ENCODE measurements at places on chromosomes 7 and 10. TPM values are rescaled to one million over a fixed set of nuclear protein-coding genes. Genes with fewer than 3 reads are reported as not detected.
A peak's percentile ranks its signal among the peaks of the same experiment; 100 is the strongest.

EEPD1 gene
- 0.71 TPM for total RNA-seq

UTF1 gene
- total RNA-seq = 0.16 TPM

GIMAP7 gene
- 0.42 TPM for total RNA-seq

WDFY4 gene
- total RNA-seq = 0.29 TPM

FFAR4 gene
- total RNA-seq = not detected

CPEB3 gene
- 1.2 TPM for total RNA-seq

GPR85 gene
- 4.6 TPM for total RNA-seq

DNA sequence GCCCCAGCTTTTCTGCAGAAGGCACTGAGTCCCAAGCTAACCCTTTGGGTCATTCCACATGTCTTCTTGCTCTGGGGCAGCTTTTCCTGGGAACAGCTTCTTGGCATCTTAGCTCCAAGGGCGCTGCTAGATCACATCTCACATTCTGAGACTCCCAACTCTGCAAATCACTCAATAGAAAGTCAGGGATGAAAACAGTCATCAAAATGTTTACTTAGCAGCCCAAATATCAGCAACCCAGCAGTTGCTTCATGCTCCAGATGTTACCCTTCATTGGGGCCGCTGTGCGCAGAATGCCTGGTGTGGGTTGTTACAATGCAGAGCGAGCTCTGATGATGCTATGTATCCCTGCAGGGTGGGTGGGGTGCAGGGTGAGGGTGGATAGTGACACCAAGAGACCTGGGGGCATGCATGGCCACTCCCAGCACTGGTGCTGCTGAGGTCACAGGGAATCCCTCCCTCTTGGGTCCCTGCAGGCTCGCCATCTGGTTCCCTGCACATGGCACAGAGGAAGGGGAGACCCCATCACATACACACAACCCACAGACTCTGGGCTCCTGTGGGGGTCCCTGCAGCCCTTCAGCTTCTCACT, 19.0 kb downstream of the WDFY4 start:
- no peak overlapping the region for H3K4me3 ChIP-seq
- no peaks in the 10 kb centered on the region for H3K36me3 ChIP-seq
- no peak for DNase-seq
- H3K4me1 ChIP-seq = no peaks in the 10 kb centered on the region

- DNase-seq = no peak
- no peaks in the 10 kb centered on the region for H3K27me3 ChIP-seq
- no peak overlapping the region for H3K4me3 ChIP-seq
- H3K4me1 ChIP-seq = no peaks in the 10 kb centered on the region
Observed at GRCh38 chr10:9362721-9363120, 1308.2 kb downstream of the GATA3 start.

DNA sequence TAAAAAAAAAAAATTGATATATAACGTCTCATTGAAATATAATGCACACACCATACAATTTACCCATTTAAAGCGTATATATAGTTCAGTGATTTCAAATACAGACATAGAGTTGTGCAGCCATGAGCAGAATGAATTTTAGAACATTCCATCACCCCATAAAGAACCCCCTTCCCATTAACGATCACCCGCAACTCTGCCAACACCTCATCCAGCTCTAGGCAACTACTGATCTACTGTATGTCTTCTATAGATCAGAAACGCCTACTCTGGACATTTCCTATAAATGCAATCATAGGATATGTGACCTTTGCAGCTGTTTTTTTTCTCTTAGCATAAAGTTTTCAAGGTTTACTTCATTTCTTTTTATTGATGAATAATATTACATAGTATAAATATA, 33.4 kb upstream of the GPAM start:
- no peaks in the 10 kb centered on the region for H3K4me1 ChIP-seq
- no peak overlapping the region for H3K27ac ChIP-seq
- H3K36me3 ChIP-seq = no peaks in the 10 kb centered on the region
- H3K27me3 ChIP-seq = peaks cover 18% of the 10 kb centered on the region
- no peak overlapping the region for H3K4me3 ChIP-seq
- DNase-seq = no peak

DNA sequence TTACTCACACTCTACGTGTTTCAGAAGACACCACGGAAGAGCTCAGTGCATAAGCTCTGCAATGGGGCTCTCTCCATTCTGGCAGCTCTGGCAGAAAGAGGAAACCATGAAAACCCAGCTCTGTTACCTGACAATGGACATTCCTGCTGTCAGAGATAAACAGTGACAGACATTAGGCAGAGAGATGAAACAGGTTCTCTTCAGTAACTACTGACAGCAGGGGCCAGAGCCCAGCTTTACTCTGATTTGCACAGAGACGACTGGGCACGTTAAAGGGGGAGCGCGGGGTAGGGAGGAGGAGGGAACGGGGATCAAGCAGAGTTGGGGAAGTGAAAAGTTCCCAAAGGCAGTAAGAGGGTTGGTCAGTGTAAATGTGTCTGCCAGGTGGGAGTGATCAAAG, 206.1 kb downstream of the RAMP3 start:
- H3K4me1 ChIP-seq = no peaks in the 10 kb centered on the region
- H3K27ac ChIP-seq = no peak overlapping the region
- H3K36me3 ChIP-seq = no peaks in the 10 kb centered on the region
- H3K27me3 ChIP-seq = peaks cover 5% of the 10 kb centered on the region
- DNase-seq = no peak
- no peak overlapping the region for H3K4me3 ChIP-seq

DNA sequence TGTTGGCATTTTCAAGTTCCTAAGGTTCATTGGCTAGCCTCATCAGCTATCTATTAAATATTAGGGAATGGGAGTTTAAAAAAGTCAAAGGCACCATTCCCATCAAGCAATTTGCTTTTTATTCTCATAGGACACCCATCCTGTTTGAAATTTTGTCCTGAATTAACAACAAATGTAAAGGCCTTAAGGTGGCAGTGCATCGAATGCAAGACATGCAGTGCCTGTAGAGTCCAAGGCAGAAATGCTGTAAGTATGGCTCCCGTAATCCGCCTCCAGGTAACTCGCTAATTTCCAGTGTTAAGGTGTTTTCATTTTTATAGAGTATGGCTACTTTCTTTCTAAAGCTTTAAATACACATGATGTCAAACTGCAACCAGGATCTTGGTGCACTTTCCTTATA, 141.9 kb upstream of the SAMD8 start:
- no peak overlapping the region for H3K4me3 ChIP-seq
- H3K36me3 ChIP-seq = no peaks in the 10 kb centered on the region
- H3K27me3 ChIP-seq = no peaks in the 10 kb centered on the region
- H3K27ac ChIP-seq = no peak overlapping the region
- H3K4me1 ChIP-seq = no peaks in the 10 kb centered on the region

DNA sequence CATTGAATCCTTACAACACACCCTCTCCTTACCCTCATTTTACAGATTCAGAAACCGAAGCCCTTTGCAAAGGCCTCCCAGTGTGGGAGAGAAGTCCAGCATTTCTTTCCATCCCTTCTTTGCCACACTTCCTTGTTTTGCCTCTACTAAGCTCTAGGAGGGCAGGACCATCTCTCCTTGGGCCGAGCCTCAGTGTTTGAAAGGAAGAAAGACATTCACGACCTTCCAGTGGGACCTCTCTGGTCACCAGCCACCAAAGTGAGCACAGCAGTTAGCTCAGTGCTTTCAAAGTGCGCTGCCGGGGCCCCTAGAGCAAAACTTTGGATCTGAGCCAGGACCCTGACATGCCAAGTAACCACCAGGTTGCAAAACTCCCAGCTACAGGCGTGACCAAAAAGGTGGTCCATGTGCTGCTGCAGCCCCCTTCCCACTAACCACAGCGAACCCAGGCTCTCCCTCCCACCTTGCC, 12.4 kb downstream of the CTBP2 start:
- H3K27me3 ChIP-seq = no peaks in the 10 kb centered on the region
- H3K4me3 ChIP-seq = no peak overlapping the region
- peaks cover 47% of the 10 kb centered on the region for H3K36me3 ChIP-seq
- no peak for DNase-seq
- H3K27ac ChIP-seq = peak overlapping the region; percentile 35

DNA sequence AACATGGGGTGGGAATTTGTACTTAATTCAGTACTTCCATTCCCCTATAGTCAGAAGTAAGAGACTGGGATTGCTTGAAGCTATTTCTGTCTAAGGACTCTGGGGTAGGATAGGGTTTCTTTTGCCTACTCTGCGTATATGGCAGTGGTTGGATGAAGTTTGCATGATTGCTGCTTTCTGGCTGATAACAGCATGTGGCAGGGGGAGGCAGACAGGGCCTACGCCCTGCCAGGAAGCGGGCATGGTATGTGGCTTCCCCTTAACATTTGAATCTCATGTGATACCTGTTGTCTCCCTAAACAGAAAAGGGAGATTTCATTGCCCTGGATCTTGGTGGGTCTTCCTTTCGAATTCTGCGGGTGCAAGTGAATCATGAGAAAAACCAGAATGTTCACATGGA, 57.1 kb downstream of the TACR2 start:
- no peak overlapping the region for H3K4me3 ChIP-seq
- H3K27ac ChIP-seq = no peak overlapping the region

DNA sequence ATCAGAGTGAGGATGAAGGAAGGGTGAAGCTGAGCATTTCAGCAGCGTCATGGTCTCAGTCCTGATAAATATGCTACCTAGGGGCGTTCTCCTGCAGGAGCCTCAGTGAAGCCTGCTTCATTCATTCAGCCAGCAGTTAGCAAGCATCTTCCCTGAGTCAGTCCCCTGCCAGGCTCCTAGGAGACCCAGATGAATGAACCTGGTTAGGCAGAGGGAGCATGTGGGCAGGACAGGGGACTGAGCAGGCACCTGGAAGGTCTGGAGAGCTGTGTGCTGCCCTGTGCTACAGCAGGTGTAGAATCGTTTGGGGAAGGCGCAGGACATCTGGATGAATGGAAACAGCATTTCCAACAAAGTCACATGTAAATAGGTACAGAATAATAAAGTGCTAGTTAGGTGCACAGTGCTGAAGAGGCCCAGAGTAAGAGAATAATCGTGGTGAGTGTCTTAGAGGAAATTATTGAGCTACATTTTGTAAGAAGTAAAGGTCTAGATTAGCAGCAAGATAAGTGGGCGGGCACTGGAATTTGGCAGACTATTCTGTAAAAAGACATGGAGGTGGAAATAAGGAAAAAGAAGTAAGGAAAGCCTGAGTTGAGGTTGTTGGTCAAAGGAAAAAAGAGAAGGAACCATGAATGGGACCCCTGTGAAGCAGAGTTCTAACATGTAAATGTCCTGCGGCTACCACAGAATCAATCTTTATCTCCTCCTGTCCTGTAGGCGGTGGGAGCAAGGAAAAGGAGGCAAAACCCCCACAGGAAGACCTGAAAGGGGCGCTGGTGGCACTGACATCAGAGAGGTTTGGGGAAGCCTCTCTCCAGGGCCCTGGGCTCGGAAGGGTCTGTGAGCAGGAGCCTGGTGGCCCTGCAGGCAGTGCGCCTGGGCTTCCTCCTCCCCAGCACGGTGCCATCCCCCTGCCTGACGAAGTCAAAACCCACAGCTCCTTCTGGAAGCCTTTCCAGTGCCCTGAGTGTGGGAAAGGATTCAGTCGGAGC, 12.0 kb downstream of the ZSCAN25 start:
- no peak overlapping the region for H3K4me3 ChIP-seq
- peaks cover 8% of the 10 kb centered on the region for H3K4me1 ChIP-seq
- peaks cover 87% of the 10 kb centered on the region for H3K36me3 ChIP-seq
- DNase-seq = no peak

DNA sequence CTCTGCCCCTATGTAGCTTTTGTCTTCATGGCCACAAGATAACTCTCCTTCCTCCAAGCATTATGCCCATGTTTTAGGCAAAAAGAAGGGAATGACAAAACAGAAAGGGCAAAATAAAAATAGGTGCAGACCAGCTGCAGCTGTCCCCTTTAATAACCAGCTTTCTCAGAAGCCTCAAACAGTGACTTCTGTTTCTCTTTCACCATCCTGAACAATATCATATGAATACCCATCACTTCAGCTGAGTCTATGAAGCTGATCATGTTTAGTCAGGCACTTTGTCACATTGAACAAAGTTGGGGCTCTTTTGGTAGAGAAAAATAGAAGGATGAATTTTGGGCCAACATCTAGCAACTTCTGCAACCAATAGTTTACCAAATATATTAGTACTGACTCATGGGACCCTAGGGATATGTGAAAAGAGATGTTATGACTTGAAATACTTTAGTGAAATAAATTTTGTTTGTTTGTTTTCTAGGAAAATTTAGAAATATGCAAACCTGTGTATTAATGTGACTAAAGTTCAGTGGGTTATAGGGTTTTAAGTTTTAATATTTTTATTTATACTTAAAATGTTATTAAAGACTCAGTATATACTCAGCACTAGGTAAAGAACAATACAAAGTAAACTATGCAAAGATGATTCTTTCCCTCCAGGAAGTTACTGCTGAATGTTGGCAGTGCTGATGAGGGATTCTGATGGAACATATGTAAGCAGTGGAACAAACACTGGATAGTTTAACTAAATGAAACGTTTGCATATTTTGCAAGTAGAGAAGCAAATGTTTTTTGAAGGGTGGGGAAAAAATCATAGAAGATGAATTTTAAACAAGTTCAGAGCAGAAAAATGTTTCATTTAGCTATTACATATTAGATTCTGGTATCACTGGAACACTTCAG, 133.7 kb downstream of the FOXP2 start:
- H3K27me3 ChIP-seq = no peaks in the 10 kb centered on the region
- no peaks in the 10 kb centered on the region for H3K36me3 ChIP-seq
- no peak overlapping the region for H3K4me3 ChIP-seq
- no peak overlapping the region for H3K27ac ChIP-seq
- no peak for DNase-seq

- no peaks in the 10 kb centered on the region for H3K36me3 ChIP-seq
- peaks cover 3% of the 10 kb centered on the region for H3K4me1 ChIP-seq
- no peak for DNase-seq
- H3K27me3 ChIP-seq = no peaks in the 10 kb centered on the region
- H3K4me3 ChIP-seq = no peak overlapping the region
Observed at GRCh38 chr10:59864141-59864962, 42.0 kb downstream of the CCDC6 start.

GRCh38 chr10:116253716-116254115, 19.3 kb downstream of the GFRA1 start:
- no peak for DNase-seq
- no peaks in the 10 kb centered on the region for H3K27me3 ChIP-seq
- no peak overlapping the region for H3K4me3 ChIP-seq
- no peaks in the 10 kb centered on the region for H3K36me3 ChIP-seq

DNA sequence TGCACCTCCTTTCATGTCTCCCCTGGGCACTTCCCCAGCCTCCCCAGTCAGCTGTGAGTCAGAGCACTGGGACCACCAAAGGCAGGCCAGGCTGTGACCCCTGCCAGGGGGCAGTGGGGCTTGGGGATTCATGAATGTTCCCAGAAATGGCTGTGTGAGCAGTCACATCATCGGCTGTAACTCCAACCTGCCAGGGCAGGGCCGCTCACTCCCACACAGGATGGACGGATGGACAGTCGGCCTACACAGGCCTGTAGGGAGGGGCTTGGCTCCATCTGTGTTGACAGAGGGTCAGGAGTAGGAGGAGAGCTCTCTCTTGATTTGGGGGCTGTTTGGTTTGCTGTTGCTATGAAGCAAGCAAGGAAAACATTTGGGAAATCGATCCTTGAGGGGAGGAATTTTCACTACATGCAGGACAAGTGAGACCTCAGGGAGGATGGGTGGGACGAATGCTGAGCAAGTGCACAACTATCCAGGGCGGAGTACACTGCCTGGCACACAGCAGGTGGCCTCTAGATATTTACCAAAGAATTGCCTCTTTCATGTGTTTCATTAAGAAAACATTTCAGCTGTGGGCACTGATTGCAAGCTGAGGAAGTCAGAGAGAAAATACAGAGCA, 2.9 kb upstream of the IGFBP1 start:
- DNase-seq = no peak
- H3K4me3 ChIP-seq = no peak overlapping the region
- H3K36me3 ChIP-seq = no peaks in the 10 kb centered on the region
- H3K27me3 ChIP-seq = peaks cover 45% of the 10 kb centered on the region

- H3K36me3 ChIP-seq = no peaks in the 10 kb centered on the region
- H3K4me3 ChIP-seq = no peak overlapping the region
- H3K4me1 ChIP-seq = no peaks in the 10 kb centered on the region
- H3K27ac ChIP-seq = no peak overlapping the region
- H3K27me3 ChIP-seq = no peaks in the 10 kb centered on the region
Observed at GRCh38 chr7:52944921-52945320, 90.5 kb upstream of the POM121L12 start.
